Activated CD4-positive, alpha-beta T cell treated with anti-CD3 and anti-CD28 coated beads for 36 hours (primary cell): ENCODE measurements at places on chromosomes 3 and 15.
A peak's percentile ranks its signal among the peaks of the same experiment; 100 is the strongest.

DNA sequence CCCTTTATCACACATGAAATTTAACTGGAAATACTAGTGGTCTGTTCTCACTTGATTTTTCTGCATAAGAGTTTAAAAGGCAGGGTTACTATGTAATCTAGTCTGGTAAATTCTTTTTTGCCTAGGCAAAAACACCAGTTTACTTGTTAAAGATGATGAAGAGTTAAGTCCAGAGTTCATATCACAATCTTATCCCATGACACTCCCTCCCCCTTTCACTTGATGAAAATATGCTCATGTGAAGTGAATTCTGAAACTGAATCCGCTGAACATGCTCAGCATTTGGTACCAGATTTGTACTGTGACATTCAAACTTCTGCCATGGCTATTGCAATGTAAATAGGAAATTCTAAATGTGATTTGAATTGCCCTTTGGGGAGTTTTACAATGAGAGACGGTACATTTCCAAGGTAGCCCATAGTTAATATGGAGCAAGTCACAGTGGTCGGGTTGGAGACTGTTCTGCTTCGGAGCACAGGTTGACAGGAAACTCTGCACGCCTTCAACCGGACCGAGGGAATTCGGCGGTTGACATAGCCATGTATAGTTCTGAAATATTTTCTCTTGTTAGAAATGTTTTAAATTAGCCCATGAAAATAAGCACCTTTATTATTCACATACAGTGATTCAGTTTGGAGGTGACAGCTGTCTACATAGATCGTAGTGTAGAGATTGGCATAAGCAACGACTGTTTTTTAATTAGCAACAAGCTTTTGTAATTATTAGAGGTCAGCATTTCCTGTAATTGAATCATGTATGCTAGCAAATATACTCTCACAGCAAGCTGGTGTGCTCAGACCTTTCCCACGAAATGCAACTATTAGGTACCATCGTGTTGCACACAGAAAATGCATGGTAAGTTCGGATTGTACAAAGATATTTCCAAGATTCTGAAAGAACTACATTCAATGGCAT lies 768.6 kb upstream of the GOLIM4 start:
- no peak for DNase-seq

DNA sequence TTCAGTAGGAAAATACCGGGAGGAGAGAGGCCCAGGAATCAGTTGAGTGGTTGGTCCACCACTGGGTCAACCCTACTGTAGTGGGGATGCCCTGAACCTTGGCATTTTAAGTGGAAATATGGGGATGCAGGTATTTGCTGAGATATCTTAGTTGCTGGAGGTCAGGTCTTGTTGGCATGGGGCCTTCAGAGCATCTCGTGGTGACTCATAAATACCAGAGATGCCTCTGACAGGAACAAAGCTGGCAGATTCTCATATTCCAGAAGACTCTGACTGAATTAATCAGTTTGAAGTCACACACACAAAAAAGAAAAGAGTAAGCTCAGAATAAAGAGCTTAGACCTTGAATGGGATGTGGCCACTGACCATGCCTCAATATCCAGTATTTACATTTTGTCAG lies 91.6 kb downstream of the CACNA2D3 start:
- DNase-seq = no peak

DNA sequence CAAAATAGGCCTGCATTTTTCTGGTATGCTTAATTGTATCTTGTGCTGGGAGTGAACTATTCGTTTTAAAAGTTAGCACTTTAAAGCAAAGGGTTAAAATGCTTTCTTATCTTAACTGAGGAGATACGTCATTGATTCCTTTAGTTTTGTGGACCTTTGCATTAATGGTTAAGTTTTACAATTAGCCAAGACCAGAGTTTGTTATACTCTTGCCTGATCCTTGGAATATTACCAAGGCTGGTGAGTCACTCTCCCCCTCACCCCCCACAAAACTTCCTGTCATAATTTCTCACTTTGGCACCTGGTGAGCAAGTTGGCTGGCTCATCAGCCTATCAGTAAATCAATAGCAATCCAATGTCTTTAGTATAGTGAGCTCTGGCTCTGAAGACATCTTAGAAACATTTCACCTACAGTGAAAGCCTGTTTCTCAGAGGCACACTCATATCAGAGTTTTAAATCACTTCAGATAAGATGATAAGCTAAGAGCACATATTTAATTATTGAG lies 26.7 kb downstream of the SLC2A2 start:
- DNase-seq = no peak

DNA sequence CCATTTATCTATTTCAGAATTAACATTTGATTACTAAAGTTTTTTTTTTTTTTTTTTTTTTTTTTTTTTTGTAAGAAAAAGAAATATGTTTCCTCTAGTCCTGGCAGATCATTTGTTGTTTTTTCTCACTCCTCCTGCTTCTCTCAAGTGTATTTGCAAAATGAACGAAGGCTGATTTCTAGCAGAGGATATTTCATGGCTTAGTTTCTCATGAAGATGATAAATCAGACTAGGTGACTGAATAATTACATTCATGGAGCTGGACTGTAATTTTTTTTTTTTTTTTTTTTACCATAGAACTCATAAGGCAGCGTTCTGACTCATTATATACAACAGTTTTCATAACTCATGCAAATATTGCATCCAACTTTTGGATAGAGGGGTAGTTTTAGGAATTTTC lies 332.5 kb upstream of the SEMA6D start:
- no peak for DNase-seq

DNA sequence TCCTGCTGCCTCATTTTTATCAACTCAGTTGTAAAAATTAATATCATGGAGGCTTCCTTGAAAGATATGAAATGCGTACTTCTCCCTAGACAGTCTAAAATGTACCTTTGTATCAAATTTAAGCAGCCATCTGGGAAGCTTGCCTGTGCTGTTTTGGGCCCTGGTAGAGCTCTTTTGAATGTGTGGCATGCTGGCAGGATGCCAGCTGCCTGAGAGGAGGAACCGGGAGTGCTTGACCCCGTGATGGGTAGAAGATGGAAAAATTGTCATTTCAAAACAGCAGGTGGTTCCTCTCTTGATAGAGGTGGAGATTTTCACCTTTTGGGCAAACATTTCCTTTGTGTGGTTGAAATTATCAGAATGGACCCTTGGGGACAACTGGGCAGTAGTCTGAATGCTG lies 245.3 kb downstream of the RPLP1 start:
- DNase-seq = no peak

DNA sequence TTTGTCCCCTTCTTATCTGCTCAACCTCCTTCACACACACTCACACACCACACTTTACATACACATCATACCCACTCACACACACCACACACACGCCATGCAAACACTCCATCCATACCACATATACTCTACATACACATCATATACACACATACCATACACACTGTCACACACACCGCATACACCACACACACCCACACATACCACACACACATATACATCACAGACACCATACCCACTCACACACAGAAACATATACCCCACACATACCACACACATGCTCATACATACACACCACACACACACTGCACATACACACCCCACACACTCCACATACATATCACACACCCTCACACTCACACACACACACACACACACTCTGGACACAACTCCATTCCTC lies 54.3 kb upstream of the ACP3 start:
- DNase-seq = no peak

DNA sequence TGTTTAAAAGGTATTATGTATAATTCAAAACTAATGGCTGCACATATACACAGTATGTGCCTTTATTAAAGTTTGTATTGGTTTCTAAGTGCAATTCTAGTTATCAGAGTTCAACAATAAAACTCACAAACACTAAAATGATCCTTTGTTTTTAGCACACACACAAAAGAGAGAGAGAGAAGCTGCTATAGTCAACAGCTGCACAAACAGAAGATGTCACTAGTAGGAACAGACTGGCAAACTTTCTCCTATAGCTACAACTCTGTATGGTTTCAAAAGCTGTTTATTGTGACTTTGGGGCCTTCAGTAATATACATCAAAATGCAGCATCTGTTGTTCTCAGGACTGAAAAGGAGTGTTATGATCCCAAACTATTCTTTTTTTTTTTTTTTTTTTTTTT lies 6.1 kb downstream of the SECISBP2L start:
- no peak for DNase-seq

GRCh38 chr15:58139276-58139988 lies 1.3 kb downstream of the AQP9 start:
- DNase-seq = no peak

GRCh38 chr3:2097641-2098191 lies 950 bp upstream of the CNTN4 start:
- DNase-seq = peak; percentile 6

GRCh38 chr3:56379723-56380287 lies 88.5 kb downstream of the ERC2 start:
- DNase-seq = no peak

DNA sequence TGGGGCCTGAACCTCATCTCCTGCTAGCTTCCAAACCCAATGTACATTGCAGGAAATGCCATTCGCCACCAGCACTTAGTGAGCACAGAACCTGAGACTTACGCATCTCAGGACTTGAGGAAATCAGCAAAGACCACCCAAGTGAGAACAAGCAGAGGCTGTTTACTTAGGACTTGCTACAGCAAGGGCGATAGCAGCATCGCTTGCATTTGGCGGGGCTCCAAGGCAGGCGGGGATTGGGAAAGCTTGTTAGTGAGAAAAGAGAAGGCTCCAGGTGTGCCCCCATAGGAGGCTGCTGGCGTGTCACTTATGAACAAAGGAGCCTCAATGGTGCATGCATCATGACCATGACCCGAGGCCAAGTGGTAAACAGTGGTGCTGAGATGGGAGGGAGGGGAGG lies 19.7 kb downstream of the SLC6A20 start:
- no peak for DNase-seq

GRCh38 chr15:77819048-77819850 lies 186.5 kb upstream of the LINGO1 start:
- DNase-seq = no peak

DNA sequence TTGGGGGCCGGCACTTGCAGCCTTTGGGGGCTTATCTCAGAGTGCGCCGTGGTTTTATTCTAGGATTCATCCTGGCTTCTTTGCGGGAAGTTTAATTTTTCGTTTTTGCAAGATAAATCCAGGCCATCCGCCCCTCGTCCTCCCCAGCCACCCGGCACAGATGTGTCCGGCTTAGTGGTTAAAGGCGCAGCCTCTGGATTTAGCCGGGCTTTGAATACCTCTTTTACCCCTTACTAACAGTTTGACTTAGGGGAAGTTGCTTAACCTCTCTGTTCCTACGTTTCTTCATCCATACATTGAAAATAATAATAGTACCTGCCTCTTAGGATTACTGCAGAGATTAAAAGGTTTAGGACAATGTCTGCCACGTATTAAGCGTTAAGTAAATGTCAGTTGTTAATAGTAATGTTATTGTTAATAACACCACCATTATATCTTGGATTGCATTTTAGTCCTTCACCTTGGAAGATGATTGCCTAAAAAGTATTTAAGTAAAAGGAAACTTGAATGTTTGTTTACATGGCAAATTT lies 714 bp downstream of the ECT2 start:
- peak; percentile 37 for DNase-seq

GRCh38 chr3:136819392-136819730 lies 435 bp downstream of the SLC35G2 start:
- peak; percentile 62 for DNase-seq

DNA sequence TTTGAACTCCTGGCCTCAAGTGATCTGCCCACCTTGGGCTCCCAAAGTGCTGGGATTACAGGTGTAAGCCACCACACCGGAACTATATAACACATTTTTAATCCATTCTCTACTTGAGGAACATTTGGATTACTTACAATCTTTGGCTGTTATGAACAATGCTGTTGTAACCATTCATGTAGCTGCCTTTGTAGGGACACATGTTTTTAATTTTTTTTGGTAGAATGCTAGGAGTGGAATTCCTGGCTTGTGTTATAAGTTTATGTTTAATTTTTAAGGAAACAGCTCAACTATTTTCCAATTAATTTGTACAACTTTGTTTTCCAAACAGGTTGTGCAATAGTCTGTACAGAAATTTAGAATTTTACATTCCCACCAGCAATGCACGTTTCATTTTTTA lies 51.7 kb downstream of the GPR149 start:
- DNase-seq = no peak

DNA sequence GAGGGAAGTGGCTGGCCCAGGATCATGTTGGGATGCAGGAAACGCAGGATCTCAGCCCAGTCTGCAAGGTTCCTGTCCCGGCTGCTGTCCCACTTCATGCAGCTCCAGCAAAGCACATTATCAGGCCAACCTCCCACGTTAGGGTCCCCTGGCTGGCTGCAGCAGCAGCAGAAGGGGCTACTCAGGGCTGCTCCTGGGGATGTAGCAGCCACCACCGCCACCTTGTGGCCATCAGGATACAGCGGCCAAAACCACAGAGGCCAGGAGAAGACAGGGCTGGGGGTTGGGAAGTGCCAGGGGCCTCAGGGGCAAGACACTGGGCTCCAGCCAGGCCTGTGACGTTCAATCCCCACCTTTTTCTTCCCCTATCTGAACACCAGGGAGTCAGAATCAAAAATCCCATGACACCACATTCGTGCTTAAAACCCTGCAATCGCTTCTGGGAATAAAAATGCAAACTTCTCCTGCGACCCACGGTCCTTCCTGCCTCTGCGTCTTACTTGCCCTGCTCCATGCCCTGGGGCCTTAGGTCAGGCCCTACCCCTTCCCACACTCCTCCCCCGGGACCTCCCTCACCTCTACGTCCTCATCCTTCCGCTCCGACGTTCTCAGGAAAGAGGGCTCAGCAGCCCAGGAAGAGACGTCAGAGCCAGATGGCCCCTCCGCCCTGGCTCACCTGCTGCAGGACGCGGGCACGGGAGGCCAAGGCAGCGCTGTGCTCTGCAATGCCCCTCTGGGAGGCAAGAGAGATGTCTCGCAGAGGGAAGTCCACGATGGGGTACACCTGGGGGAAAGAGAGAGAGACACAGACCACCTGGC lies 21.5 kb downstream of the SSUH2 start:
- peak; percentile 72 for DNase-seq

DNA sequence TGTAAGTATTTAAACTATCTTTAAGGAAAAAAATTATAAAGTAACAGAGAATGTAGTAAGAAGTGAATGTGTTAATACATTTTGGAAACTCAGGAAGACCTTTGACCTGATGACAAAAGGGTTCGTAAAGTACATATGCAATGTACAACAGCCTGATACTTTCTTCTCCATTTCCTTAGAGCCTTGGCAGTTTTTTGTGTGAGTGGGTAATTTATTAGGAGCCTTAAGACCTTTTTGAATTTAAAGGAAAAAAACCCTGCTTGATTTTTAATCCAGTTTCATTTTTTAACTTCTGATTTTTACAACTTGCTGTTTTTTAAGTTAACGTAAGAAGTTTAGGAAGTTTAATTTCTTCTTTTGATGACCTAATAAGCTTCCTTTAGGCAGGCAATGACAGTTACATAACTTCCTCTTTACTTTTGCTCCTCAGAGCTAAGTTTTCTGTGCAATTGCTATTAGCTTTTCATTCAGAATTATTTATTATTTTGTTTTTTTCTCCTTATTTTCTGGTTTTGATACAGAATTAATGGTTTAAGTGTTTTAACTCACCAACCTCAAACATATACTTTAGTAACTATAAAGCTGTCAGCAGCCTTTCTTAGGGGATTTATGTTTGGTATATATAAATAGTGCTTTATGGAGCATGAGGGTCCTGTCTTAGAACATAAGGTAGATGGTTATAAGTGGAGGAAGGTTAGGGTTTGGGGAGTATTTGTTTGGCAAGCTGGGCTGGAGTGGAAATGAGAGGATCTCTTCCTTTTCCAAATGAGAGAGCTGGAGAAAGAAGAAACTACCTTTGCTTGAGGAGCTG lies 35.2 kb downstream of the ARMC8 start:
- no peak for DNase-seq

GRCh38 chr3:151265166-151265565 lies 13.2 kb downstream of the P2RY14 start:
- DNase-seq = no peak
